H1 (cell line): ENCODE measurements at places on chromosomes 11 and 22.
A peak's percentile ranks its signal among the peaks of the same experiment; 100 is the strongest.

- H3K36me3 ChIP-seq: peaks cover 13% of the 10 kb centered on the region
- H3K27me3 ChIP-seq: no peaks in the 10 kb centered on the region; the same call in 1 of the 2 replicates
- peaks cover 13% of the 10 kb centered on the region for H3K4me1 ChIP-seq
- no peak overlapping the region for H3K27ac ChIP-seq
- H3K4me3 ChIP-seq: no peak overlapping the region
- DNase-seq: no peak
These were observed 15.8 kb downstream of the CCND1 start for GRCh38 chr11:69656536-69657455.

DNA sequence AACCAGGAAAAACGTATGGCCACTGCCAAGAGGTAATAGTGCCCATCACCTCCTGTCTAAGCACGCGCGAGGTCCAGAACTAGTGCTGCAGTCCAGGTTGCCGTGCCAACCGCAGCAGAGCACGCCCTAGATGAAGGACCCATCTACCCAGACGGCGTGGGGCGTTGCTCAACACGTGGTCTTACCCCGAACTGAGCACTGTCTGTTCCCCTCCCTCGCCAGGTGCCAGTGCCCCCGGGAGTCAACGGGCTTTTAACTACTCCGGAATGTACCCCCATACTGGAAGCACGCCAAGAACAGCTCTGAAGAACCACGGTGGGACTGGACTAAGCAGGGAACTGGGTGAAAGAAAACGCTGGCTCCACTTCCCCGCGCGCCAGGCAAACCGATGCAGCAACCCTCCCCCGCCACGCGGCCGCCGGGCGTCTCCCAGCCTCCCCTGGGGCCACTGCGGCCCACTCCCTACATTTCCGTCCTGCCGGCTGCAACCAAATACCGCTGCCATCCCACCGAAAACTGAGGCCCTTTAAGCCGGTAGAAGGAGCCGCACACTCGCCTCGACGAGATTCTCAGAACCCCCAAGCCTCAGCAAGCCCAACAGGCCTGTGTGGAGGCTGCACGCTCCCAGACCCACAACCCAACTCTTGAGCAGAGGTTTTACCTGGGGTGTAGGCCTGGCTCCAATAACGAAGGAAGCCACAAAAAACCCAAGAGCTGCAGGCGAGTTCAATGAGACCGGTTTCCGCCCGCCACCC lies at the start of gene HSPA8:
TSS of gene HSPA8 (minus strand) at position 734 of the 755 bp plus-strand sequence. CDS start 812 bp downstream, outside the sequence.
- H3K27me3 ChIP-seq: no peaks in the 10 kb centered on the region
- peaks cover 45% of the 10 kb centered on the region for H3K36me3 ChIP-seq
- DNase-seq: no peak
- no peaks in the 10 kb centered on the region for H3K4me1 ChIP-seq

- H3K4me3 ChIP-seq: no peak overlapping the region
- no peak overlapping the region for H3K27ac ChIP-seq
- no peak for DNase-seq
- peaks cover 30% of the 10 kb centered on the region for H3K4me1 ChIP-seq
These were observed 34.1 kb upstream of the JAM3 start for GRCh38 chr11:134034496-134035381.

DNA sequence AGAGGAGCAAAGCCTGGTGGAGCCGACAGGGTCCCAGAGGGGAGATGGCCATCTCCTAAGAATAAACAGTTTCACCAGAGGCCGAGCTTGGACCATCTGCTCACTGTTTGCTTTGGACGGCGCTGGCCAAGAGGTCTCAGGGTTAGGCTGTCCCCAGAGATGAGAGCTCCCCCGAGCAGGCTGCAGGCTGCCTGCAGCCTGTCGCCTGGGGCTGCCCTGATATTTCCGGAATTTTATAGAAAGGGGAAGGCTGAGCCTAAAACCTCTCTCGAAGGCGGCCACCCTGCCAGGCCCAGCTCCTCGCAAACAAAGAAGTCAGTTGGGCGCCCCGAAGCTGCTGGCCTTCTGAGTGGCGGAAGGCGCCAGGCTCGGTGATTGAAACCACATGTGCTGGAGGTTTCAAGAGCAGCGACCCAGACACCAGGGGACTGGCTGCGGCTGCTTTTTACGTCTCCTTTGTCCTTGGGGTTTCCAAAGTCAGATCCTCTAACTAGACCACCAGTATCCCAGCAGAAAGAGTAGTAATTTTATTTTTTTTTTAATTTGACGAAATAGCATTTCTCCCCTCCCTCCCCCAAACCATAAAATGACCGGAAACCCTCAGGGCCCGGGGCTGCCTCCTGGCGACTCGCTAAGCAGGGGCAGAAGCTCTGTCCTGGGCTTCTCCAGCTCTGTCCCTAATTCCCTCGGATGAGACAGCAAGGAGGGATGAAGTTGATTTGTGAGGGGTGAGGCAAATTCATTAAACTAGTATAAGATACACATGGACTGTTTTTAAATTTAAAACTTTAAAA lies 57.4 kb downstream of the CLMP start:
- DNase-seq: peak; percentile 71
- no peaks in the 10 kb centered on the region for H3K27me3 ChIP-seq
- peaks cover 3% of the 10 kb centered on the region; the same call in 1 of the 2 replicates for H3K4me1 ChIP-seq
- H3K4me3 ChIP-seq: no peak overlapping the region; the same call in 1 of the 2 replicates
- H3K27ac ChIP-seq: peak overlapping the region; percentile 20; the same call in 1 of the 2 replicates
- H3K36me3 ChIP-seq: no peaks in the 10 kb centered on the region

GRCh38 chr22:42929838-42930155 lies 72.7 kb upstream of the ARFGAP3 start:
- H3K4me3 ChIP-seq: no peak overlapping the region
- no peak overlapping the region for H3K27ac ChIP-seq
- DNase-seq: no peak
- H3K36me3 ChIP-seq: no peaks in the 10 kb centered on the region
- no peaks in the 10 kb centered on the region; the same call in 1 of the 2 replicates for H3K4me1 ChIP-seq

DNA sequence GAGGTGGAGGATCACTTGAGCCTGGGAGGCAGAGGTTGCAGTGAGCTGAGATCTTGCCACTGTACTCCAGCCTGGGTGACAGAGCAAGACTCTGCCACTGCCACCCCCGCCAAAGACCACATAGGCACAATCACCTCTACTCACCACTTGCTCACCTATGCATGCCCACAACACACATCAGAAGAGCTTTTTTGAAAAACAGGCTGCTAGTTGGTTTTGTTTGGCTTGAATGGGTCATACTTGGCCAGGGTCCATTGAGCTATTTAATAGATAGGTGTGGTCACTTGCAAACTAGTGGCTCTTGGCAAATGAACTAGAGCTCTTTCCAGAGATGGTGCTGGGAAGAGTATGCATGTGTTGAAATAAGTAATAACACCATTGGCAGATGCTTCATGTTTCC lies 80.1 kb downstream of the EMSY start:
- H3K36me3 ChIP-seq: peaks cover 64% of the 10 kb centered on the region
- H3K4me3 ChIP-seq: no peak overlapping the region
- H3K27me3 ChIP-seq: no peaks in the 10 kb centered on the region
- H3K4me1 ChIP-seq: no peaks in the 10 kb centered on the region
- DNase-seq: no peak
